ENCODE measurements at places on chromosomes 2 and 18.

- DNase-seq, result no peak
Measured at GRCh38 chr2:21250673-21251072, 126.9 kb downstream of the TDRD15 start.

- no peak for DNase-seq
Measured at GRCh38 chr2:33603416-33603815, 4.3 kb upstream of the FAM98A start.

DNA sequence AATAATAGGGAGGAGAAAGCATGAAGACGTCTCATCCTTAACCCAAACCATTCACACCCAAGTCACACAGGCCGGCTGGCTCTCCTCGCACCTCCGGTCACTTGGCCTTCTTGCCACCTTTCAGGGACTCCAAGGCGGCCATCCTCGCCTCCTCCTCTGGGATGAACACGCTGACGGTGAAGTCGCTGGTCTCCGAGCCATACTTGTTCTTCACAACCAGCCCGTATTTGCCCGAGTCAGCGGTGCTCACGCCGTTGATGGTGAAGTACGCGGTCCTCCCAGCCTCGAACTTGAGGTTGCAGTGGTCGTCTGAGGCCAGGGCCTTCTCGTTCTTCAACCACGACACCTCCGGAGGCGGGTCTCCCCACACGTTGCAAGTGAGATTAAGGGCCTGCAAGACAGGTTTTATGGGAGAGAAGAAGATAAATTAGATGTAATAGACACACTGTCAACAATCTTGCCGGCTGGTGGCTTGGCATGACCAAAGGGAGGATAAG, 54.3 kb upstream of the LPIN2 start:
- no peak for DNase-seq

GRCh38 chr2:4588606-4589005, 885.2 kb downstream of the DCDC2C start:
- DNase-seq, result no peak

- no peak for DNase-seq
Measured at GRCh38 chr2:34664266-34664665, 1065.2 kb upstream of the FAM98A start.

GRCh38 chr2:189900726-189901125, 116.5 kb downstream of the PMS1 start:
- DNase-seq, result no peak

DNA sequence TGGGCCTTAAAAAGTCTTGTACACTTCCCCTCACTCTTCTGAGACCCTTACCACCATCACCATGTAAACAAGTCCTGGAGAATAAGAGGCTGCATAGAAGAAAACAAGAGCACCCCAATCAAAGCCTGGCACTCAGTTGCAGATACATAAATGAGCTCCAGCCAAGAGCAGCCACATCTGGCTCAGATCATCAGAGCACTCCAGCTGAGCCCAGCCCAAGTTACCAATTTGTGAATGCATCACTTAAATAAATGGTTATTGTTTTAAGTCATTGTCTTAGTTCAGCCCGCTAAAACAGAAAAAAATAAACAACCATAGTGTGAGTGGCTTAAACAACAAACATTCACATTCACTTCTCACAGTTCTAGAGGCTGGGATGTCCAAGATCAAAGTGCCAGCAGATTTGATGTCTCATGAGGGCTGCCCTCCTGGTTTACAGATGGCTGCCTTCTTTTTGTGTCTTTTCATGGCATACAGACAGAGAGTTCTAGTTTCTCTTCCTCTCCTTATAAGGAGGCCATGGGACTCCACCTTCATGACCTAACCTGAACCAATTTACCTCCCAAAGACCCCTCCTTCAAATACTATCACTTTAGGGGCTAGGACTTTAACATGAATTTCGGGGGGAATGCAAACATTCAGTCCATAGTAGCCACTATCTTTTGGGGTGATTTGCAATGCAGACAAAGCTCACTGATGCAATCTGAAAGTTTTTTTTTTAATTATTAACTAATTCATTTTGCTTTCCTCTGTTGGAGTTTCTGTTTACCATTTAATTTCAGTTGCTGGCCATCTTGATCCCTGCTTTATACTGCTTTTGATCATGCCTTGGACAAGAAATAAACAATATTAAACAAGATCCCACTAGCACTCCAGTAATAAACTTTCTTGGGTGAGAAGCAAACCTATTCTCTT, 187.5 kb upstream of the ACVR2A start:
- no peak for DNase-seq

DNA sequence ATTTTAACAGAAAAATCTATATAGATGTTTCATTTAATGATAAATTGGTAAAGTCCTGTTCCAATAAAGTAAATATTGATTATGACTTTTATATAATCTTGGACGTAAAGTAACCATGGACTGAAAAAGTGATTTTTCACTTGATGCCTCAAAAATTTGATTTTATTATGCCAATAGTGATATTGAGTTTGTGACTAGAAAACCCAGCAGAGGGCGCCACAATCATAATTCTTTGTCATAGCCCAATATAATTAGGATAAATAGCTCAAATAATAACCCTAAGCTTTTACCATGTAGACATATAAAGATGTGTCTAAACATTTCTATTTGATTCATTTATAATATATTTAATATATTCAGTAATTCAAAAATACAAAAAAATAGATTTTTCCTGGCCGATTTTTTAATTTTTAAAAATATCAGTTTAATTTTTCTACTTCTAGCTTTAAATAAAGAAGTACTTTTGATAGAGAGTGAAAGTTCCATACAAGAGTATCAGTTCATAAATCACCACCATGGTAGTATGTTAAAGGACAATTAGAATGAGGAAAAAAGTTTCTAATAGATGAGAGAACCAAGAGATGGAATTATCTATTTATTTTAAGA, 30.7 kb downstream of the CAMKMT start:
- DNase-seq, result peak; percentile 4

- DNase-seq, result no peak
Measured at GRCh38 chr2:96864343-96865091, 5.4 kb downstream of the SEMA4C start.

DNA sequence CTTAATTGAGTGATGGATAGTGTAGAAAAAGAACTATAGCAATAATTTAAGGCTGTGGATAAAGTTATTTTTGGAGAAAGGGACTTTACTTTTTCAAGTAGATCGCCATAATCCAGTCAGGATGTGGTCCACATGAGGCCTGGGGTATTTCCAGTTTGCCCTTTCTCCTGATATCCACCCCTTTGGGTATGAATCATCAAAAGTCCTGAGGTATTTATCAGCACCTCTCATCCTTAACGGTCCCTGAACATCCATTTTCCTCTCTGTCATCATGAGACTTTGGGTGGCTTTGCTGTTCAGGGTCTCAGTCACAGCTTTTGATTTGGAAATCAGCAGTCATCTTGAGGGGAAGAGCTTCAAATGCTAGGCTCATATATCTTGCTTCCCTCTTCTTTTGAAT, 39.3 kb upstream of the ELAC1 start:
- no peak for DNase-seq

DNA sequence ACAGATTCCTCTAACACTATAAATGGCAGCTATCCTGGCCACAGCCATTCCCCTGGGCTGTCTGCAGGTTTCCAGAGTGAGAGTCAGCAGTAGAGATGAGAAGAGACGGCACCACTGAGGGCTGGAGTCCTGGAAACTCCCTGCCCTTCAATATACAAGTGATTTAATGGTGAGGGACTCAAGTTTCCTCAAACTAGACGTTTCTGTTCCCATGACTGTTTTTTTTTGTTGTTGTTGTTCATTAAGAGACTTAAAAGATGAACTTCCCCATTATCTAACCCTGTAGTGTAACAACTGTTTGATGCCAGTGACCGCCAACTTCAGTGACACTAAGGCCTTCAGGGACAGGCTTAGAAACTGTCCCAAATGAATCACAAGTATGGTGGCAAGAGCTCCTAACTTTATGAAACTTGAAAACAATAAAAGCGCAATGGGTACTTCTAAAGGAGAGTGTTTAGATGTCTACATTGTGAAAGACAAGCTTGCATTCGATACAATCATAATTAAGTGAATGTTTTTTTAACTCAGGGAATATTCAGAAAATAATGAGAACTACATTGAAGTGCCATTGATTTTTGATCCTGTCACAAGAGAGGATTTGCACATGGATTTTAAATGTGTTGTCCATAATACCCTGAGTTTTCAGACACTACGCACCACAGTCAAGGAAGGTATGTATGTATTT, 34.0 kb downstream of the IL1R2 start:
- DNase-seq, result no peak

- no peak for DNase-seq
Measured at GRCh38 chr2:215396595-215397313, 39.1 kb downstream of the FN1 start.

GRCh38 chr2:215843579-215843978, 169.8 kb downstream of the MREG start:
- DNase-seq, result no peak

DNA sequence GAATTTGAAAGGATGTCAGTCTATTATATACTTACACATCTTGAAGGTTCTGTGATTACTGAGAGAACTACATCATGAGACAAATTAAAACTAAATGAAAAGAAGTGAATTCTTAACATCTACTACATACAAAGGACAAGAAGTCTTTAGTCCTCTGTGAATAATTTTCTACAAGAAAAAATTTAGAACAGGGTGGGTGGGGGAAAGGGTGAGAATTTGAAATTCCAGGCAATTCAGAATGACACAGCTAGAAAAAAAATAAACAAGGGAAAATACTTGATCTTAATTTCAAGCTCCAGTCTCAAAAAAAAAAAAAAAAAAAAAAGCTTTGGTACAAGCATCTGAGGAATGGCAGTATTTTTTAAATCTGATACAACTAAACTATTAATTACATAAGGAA, 15.5 kb downstream of the CUL3 start:
- DNase-seq, result no peak

DNA sequence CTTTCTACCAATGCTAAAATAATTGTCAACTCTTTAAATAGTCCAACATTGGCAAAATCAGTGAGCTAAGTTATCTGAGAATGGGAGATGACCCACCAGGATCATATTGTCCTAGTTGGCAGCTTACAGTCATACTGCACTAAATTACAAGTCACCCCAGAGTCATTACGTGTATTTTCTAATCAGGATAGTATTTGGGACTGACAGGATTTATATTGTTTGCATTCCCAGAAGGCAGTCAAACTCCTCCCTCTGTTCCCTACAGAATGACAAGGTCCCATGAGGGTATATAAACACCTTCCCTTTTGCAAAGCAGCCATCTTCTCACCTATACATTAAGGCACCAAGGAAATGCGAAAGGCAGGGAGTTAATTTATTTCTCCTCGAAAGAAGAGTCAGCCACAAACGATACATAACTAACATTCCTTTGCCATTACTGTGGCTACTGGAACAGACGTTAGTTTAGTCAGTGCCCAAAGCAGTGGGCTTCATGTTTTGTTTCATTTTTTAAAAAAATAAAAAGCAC, 125.3 kb downstream of the ANTXR1 start:
- no peak for DNase-seq

GRCh38 chr2:58156780-58157179, 84.3 kb downstream of the FANCL start:
- DNase-seq, result no peak

DNA sequence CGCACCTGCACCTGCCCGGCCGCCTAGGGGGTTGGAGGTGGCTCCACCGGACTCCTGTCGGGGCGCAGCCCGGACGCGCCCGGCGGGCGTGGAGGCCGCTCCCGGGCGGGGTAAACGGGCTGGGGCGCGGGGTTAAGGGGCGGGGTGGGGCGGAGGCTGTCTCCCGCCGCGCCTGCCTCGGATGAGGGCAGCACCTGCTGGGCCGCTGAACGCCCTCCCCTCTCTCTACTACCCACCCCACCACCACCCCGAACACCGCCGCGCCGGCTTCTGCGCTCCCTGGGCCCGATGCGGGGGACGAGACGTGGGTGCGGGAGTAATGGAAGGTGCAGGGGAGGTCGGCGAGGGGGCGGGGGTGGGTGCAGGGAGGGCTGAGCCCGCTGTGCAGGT, 224.8 kb upstream of the ID2 start:
- no peak for DNase-seq

GRCh38 chr2:213152065-213152794, 818 bp upstream of the IKZF2 start:
- DNase-seq, result no peak

DNA sequence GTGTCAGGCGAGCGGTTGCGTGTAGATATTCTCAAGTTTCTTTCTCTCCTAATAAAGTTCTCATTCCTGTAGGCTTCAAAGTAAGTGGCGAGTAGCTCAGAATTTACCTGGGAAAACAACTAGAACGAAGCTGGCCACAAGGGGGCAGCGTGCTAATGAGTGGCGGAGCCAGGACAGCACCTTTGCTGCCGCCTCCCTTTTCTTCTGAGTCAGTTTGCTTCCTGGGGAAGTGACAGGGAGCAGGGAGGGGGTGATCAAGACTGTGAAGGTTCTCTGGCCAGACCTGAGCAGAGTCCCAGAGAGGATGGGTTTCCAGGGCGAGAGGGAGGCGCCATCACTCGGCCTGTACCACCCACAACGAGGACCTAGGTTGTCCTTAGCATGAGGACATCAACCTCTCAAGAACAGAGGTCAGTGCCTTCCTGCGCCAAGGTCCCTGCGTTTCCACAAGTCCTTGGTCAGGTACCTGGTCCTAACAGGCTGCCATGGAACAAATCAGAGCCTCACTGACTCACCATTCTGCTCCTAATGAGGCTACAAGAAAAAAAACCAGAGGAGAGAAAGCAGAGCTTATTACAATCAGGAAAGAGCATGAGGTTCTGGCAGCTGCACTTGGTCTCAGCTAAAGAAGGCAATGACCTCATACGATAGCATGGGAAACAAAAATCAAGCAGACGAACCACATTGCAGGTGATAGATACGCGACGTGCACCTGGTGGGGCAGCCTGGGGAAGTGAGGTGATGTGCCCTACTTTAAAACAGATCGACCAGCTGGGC, 98.7 kb downstream of the PLB1 start:
- peak; percentile 56 for DNase-seq

GRCh38 chr18:36196238-36196995, 9.1 kb downstream of the MOCOS start:
- no peak for DNase-seq

DNA sequence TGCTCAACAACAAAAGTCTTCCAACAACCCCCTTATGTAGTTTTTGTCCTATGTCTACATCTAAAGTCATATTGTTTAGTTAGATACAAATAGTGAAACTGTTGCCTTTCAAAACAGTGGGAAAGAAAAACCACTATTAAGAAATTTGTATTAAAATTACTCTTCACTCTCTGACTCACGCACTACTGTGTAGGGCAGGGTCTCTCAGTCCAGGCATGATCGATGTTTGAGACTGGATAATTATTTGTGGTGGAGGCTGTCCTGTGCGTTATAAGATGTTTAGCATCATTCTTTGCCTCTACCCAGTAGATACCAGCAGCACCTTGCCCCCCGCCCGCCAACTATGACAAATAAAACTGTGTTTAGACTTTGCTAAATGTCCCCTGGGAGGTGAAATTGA, 369.4 kb upstream of the ZEB2 start:
- DNase-seq, result no peak

GRCh38 chr2:173922760-173923159, 42.4 kb downstream of the SP3 start:
- no peak for DNase-seq

DNA sequence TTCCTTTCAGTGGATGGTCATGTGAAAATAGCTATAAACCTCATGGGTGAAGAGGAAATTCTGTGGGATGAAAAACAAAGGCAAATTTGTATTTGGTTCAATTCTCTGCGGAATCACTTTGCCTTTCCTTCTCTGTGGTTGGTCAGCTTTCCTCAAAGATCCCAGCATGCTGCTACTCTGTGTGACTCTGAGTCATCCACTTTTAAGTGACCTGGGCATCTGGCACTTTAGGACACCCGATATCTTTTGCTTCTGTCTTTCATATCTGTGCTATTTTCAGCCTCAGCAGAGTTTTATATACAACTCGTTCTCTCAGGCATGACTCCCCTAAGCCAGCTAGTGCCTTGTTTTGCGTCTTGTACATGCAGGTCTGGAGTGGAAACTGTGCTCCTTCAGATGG, 217.0 kb upstream of the PIEZO2 start:
- DNase-seq, result no peak
